ENCODE measurements at places on chromosomes 1 and 21.

GRCh38 chr1:19436716-19437476 lies 48.4 kb downstream of the CAPZB start:
- DNase-seq: no peak

- DNase-seq: no peak
Measured at GRCh38 chr1:78226784-78227183, 181.0 kb downstream of the GIPC2 start.

DNA sequence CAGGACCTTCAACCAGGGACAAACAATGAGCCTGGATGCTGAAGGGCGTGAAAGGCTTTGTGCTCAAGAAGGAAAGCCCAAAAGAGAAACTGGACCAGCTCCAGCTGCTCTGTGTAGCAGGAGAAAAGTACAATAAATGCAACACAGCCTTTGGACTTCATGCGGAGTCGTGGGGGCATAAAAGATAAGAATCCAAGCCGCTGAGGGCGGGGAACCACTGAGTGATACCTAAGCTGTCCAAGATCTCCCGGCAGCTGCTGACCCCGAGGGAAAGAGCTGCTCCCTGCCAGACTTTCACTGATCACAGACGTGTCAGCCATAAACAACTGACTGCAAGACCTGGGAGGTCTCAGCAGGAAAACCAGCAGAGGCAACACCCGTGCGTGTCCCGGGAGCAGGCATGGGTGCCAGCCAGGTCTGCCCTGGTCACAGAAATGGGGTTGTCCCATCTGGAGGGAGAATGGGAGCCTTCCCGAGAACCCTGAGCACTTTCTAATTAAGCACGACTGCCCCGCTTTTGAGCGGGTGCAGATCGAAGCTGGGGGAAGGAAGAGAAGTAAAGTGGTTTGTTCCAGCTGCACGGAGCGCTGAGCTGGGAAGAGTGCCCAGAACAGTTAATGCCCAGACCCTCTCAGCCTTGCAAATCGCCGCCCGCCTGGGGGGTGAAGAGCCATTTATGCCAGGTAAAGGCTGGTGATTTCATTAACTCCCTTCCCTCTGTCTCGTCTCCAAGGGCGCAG lies 68.3 kb upstream of the TARDBP start:
- DNase-seq: no peak

DNA sequence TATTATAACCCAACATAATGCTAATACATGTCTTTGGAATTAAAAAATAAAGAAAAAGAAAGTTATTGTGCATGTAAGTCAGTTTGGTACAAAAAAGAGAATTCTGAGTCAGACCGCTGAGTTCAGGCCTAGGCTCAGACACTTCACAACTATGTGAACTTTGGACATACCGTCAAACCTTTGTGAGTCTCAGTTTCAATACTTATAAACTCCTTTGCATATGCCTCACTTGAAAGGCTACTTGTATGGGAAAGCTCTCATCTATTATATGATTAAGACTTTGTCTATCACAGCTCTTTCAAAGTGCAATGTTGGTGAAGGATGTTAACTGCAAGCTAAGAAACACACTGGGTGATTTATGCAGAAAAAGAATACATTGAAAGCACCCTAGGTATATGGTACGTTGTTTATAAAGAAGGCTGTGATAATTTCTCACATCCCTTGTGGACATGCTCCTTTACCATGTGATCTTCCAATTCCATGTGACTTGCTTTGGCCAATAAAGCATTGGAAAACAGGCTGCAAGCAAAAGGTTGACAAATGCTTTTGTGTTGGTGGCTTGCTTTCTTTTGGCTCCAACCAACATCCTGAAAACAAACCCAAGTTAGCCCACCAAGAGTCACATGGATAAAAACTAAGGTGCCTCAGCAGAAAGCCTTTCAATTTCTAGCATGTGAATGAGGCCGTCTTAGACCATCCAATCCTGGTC lies 49.6 kb downstream of the INTS7 start:
- DNase-seq: no peak

DNA sequence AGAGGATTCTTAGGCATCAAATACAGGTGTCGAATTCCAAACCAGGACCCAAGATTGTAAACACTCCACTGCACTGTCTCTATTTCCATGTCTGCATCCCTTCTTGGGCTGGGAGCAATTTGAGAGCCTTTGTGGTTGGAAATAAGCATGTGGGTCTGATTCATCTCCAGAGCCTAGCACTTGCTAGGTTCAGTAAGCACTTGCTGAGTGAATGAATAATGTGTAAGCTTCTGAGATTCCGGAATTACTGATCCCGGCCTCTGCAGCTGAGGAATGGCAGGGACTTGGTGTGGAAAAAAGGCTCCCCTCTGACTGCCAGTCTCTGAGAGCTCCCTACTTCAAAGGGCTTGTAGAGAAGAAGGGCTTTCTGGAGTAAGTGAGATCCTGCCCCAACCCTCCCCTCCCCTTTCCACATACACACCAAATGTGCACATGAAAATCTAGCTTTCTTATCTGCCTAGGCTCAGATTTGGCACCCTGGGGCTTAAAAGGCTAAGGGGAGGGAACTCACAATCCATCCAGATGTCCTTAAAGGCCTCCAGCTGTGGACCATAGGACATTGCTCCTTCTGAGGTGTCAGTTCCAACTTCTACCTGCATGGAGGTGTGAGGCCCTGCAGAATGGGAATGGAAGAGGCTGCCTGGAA lies 39.6 kb upstream of the TRABD2B start:
- DNase-seq: no peak

GRCh38 chr1:17218939-17219338 lies 14.0 kb downstream of the PADI1 start:
- DNase-seq: no peak

DNA sequence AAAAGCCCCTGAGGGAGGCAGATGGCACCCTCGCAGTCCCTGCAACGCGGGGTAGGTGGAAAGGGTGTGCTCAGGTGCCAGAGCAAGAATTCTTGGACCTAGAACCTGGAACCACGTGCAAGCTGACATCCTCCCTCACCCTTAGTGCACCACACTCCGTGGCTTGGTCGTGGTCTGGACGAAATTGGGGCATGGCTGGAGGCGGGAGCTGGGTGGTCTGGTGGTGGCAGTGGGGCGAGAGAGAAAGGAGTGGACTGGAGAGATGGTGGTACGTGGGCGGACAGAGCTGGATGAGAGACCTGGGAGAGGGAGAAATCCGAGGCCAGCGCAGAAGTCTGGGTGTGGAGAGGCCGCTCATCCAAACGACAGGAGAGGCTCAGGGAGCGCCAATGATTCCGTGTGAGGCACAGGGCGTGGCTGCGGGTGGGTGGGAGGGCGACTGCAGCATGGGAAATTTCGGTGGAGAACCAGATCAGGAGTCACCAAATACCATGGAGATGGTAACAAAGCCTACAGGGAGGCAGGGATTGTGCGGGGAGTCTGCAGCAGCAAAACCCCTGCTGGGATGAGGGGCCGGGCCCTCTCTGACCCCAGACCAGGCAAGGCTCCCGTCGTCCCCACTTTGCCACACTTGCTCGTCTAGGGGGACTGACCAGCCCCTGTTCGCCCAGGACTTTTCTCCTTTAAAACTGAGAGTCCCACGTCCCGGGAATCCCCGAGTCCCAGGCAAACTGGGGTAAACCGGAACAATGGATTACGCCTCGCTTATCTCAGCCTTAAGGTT lies 31.9 kb downstream of the CDCP2 start:
- no peak for DNase-seq

Measured in activated CD4-positive, alpha-beta T cell treated with anti-CD3 and anti-CD28 coated beads, Interleukin-2, Interleukin-6, amounts not matched to agents 100 ng/mL and 50 ng/mL, durations not matched to agents 16 hours and 8 hours (primary cell).